Lung (tissue), 17 donors: ENCODE measurements at places on chromosomes 6 and 20.

- no peak for DNase-seq
These were observed 473.4 kb downstream of the BTBD3 start for GRCh38 chr20:12391099-12391498.

DNA sequence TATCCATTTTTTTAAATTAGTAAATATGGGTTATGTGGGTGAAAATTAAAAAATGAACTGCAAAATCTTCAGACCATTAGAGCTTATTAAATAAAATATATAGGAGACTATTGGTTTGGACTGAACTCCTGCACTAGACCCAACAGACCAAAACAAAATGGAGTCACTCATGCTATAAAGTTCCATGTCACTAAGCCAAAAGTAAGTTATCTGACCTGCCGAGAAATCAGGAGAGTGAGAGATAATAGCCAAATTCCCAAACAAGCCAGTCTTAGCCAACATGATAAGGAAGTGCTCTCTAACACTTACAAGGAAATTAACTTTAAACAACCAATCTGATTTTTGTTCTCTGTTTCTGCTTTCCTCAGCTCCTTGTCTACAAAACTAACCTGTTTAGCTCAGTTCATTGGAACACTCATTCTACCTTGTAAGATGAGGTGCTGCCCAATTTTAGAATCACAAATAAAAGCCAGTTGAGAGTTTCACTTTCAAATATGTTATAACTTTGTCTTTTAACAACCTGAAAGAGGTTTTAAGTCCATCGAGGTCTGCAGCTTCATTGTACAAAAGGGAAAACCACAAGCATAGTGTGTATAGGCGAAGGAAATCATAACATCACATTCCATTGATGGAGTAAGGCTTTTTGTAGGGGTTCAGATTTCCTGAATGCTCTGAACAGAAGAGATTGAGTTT is 220.5 kb downstream of the TENT5A start:
- DNase-seq: no peak

- no peak for DNase-seq
These were observed 6.3 kb downstream of the MAPK14 start for GRCh38 chr6:36033935-36034334.

DNA sequence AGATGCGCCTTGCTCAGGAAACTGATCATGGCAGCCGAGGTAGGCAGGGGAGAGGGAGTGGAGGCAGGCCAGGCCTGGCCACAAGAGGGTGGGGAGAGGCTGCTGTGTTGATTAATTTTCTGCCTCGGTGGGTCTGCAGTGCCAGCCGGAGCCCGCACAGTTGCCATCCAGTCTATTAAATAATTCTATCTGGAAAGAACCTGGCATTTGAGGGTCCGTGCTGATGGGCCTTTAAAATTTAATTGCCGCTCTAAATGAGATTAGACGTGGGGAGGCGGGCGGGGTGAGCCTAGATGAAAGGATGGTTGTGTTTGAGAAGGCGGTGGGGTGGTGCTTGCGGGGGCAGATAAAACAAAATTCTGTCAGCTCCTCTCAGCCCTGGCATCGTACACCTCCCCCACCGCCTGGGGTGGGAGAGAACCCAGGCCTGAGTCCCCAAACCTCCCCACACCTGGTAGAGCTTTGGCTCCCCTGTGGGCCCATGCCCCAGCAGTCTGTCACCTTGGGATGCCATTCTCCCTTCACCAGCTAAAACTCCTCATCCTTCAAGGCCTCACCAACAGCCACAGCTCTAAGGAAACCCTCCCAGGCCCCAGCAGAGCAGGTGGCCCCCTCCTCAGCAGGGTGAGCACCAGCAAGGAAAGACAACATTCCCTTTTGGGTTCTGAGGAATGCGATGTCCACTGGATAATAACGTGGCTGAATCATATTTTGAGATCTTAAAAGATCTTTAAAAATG is 167.3 kb downstream of the GRM4 start:
- DNase-seq: peak; percentile 6

- peak; percentile 66 for DNase-seq
These were observed at the start of gene LAMP5 for GRCh38 chr20:9514461-9515213. TSS of gene LAMP5 (plus strand) at chr20:9514590. CDS start at chr20:9514853, 263 bp downstream.

- no peak for DNase-seq
These were observed 16.7 kb downstream of the LEMD2 start for GRCh38 chr6:33772082-33772830.

DNA sequence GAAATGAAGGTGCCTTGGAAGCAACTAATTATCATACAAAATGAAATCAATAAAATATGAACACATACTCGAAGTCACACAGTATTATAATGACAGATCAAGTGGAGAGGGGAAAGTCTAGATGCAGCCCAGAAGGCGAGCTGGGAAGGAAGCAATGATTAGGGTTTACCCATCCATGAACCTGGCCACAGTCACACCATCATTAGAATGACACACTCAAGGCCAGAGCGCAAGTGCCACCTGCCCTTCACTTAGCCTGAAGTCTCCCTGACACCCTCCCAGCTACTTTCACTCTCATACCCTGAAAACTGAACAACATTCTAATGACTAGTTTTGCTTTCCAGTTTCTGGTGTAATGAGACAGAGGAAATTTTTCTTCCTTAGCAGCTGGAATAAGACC is 302.8 kb upstream of the JARID2 start:
- DNase-seq: no peak

GRCh38 chr6:105740946-105741645 is 338.2 kb upstream of the PREP start:
- peak; percentile 69 for DNase-seq

DNA sequence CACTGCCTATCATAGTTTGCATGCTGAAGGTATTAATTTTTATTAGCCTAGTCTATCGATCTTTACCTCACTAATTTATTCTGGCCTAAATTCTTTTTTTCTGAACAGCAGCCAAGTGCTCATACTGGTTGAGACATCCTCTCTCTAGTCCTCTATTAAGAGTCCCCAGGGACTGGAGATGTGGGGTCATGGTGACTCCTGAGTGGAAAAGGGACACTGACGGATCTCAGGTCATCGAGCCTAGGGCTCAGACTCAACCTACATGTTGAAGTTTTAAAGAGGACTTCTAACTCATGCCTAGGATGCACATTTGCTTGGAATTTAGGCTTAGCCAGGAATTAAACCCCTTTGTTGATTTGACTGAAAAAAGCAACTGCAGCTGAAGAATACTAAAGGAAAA is 378.1 kb downstream of the BTBD9 start:
- no peak for DNase-seq

- DNase-seq: no peak
These were observed 106.3 kb downstream of the TNFRSF21 start for GRCh38 chr6:47203266-47203937.

DNA sequence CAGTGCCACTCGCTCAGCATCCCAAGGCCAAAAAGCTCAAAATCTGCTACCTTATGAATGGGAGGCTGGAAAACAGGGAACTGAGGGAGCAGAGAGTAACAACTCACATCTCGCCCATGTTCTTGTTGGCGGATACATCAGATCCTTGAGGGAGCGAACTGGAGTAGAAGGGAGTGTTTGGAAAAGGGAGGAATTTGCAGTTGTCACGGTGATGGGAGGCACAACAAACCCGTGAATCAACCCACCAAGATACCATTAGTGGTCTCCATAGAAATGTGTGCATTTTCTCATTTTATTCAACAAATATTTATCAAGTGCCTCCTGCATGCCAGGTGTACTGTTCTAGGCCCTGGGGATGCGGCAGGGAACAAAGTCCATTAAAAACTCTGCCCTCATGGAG is 212.1 kb downstream of the EYA2 start:
- DNase-seq: no peak

GRCh38 chr6:133093956-133094355 is 147.2 kb upstream of the EYA4 start:
- no peak for DNase-seq

DNA sequence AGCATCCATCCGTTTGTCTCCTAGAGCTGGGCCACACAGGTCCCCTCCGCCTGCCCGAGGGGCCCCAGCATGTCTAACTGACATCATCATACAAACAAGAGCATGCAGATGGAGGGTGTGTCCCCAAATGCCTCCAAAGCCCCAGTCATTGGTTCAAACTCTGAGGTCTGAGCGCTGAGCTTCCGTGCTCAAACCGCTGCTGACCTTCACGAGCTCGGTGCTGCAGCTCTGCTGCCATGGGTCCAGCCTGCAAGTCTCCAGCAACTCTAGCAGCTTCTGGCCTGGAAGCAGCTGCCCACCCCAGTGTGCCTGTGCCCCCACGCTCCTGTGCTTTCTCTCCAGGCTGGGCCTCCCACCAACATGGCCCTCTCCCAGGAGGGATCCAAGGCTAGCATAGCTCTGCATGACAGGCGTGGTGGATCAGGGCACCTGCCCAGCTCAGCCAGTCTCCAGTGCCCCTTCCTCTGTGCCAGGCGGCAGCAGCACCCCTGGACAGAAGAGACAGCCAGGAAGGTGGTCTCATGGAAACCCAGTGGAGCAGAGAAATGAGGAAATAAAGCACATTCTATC is 131.6 kb upstream of the PMEPA1 start:
- no peak for DNase-seq

- DNase-seq: peak; percentile 30
These were observed 49.8 kb downstream of the MAP3K7 start for GRCh38 chr6:90537027-90537426.

GRCh38 chr6:137876547-137876946 is 9.5 kb downstream of the TNFAIP3 start:
- DNase-seq: no peak

GRCh38 chr6:22583927-22584326 is 14.6 kb downstream of the HDGFL1 start:
- no peak for DNase-seq

DNA sequence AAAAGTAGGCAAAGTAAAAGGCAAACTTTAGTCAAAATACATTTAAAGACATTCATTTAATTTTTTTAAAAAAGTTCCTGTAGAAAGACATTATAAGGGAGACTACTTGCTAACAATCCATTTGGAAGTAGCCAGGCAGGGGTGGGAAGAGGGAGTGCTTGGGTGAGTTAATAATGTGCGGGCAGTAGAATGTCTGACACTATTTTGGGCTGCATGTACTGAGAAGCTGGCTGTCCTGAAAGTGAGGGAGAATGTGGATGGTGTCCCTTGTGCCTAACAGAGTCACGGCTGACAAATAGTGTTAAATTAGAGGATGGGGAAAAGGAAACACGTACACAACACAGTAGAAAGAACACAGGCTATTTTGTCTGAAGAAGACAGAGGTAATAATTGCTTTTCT is 142.5 kb downstream of the LCA5 start:
- DNase-seq: no peak

- DNase-seq: peak; percentile 95
These were observed 44.9 kb upstream of the TLDC2 start for GRCh38 chr20:36830791-36831691.

GRCh38 chr20:37543828-37544227 is 16.2 kb upstream of the BLCAP start:
- DNase-seq: no peak

DNA sequence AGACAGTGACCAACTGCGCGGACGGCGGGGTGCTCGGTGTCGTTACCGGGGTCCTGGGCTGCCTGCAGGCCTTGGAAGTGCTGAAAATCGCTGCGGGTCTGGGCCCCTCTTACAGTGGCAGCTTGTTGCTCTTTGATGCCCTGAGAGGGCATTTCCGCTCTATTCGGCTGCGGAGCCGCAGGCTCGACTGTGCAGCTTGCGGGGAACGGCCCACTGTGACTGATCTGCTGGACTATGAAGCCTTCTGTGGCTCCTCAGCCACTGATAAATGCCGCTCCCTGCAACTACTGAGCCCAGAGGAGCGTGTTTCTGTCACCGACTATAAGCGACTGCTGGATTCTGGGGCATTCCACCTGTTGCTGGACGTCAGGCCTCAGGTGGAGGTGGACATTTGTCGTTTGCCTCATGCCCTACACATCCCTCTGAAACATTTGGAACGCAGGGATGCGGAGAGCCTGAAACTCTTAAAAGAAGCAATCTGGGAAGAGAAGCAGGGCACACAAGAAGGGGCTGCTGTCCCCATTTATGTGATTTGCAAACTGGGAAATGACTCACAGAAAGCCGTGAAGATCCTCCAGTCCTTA is 1.0 kb downstream of the MOCS3 start:
- DNase-seq: no peak

GRCh38 chr6:107536180-107536961 is 46.5 kb downstream of the SOBP start:
- DNase-seq: no peak

GRCh38 chr6:106496823-106497222 is 132.5 kb downstream of the RTN4IP1 start:
- DNase-seq: peak; percentile 9

GRCh38 chr6:41724228-41724580 is 11.2 kb downstream of the TFEB start:
- no peak for DNase-seq

DNA sequence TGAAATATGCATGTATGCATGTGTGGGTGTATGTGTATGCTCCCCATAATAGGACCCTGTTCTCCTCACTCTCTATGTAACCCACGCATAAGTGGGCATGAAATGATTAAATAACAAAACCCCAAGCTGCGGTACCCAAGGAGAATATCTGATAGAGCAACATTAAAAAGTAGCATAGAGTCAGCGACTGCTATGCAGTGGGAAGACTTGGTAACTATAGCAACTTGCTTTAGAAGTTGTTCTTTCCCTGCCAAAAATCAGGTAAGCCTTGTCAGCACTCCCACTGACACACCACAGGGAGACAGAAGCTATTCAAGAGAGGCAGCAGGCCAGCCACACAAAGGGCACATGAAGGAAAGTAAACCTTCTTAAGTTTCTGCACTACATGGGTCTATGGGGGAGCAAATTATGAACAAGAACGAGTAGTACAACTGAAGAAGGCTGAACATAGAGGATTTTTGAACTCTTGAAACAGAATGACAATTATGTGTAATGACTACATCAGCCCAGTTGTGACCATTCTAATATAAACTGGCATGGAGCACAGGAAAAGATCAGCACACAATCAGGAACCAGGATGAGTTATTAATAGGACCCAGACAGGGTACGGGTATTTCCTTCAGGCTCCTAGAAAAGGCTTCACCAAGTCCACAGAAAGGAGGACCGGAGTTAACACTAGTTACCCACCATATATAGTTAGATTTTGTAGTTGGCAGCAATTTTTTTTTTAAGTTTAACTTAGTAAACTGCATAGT is 89.9 kb downstream of the GPR6 start:
- no peak for DNase-seq

GRCh38 chr20:49400410-49400809 is 82.1 kb downstream of the KCNB1 start:
- DNase-seq: peak; percentile 49

GRCh38 chr6:35663447-35664235 is 25.1 kb downstream of the FKBP5 start:
- DNase-seq: no peak

DNA sequence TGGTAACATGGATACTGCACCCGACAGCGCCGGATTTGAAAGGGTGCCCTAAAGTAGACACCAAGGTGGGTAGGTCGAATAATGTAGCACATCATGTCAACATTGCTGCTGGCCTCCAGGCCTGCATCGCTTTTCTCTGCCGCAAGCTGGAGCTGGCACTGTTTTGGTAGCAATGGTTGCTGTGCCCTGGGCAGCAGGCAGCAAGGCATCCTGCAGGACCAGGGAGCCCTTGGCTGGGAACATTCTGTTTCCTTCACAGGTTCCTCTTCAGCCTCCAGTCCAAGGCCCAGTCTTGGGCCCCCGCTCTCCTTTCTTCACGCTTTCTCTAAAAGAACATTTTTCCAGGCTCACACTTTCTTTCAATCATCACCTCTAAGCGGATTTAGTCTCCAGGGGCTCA is 365.8 kb upstream of the JARID2 start:
- no peak for DNase-seq
